ENCODE measurements at places on chromosomes 11 and 22.

DNA sequence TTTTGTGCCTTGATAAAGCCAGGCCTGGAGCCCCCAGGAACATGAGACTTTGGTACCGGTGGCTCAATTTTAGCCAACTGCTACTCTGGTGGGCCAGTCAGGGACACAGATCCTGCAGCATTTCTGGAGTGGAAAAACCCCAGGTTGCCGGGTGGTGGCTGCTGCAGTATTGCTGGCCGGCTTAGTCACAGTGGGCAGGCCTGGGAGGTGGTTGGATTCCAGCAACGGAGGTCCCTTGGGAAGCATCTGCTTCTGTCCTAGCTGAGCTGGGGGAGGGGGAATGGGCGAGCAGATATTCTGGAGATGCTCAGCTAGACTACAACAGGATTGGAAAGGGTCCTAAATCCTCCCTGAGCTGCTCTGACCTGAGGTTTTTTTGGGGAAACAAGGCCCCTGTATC is 31.6 kb upstream of the ACCSL start:
- no peak for DNase-seq

GRCh38 chr11:36622431-36623136 is 24.5 kb upstream of the RAG2 start:
- DNase-seq, result no peak

DNA sequence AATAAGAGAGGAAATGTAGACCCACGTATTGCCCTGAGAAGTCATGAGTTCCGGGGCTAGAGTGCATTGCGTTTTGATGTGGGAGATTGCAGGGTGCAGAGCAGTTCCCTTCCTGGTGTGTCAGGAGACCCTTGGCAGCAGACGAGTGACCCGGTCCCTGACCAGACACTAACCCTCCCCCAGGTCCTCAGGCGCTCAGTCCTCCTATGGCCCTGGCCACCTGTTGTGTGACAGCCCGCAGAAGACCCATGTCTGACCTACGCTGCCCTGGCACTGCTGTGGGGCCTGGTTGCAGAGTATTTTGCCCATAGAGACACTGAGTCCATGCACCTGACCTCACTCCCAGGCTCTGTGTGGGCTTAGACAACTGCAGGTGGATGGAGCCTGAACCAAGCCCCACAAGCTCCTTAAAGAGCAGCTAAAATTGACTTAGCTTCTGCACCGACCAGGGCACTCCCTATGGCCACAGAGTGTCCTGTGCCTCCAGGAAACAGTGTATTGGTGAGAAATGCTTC is 833.8 kb downstream of the TBC1D22A start:
- DNase-seq, result no peak

DNA sequence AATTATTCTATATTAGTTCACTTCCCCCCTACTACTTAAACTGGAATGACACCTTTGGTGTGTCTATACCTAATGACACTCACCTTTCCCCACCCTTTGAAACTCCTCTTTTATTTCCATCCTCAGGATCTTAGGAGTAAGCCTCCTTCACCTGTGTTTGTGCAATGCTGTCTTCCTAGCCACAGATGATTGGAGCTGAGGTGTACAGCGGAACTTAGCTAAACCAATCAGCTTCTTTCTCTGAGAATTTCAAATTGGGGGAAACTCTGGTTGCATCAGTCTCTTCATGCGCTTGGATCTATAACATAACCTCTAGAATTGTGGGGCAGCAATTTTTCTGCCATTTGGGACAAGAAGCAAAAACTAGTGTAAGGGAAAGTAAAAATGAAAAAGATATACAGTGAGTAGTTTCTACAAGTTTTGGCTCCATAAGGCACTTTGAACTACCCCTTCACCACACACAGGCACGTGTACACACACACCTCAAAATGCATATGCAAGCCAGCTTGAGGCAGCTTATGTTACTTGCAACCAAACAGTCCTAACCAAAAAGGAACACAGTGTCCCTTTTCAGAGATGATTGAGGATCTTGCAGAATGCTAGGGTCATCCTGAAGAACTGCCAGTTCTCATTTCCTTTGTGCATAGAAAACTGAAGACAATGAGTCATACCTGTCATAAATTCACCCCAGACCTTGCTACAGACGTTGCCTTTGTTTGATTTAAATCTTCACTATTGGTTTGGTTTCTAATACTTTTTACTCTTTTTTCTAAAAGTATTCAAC is 36.0 kb upstream of the LDLRAD3 start:
- DNase-seq, result no peak

- DNase-seq, result no peak
Measured at GRCh38 chr11:16781936-16782919, 43.8 kb downstream of the C11orf58 start.

DNA sequence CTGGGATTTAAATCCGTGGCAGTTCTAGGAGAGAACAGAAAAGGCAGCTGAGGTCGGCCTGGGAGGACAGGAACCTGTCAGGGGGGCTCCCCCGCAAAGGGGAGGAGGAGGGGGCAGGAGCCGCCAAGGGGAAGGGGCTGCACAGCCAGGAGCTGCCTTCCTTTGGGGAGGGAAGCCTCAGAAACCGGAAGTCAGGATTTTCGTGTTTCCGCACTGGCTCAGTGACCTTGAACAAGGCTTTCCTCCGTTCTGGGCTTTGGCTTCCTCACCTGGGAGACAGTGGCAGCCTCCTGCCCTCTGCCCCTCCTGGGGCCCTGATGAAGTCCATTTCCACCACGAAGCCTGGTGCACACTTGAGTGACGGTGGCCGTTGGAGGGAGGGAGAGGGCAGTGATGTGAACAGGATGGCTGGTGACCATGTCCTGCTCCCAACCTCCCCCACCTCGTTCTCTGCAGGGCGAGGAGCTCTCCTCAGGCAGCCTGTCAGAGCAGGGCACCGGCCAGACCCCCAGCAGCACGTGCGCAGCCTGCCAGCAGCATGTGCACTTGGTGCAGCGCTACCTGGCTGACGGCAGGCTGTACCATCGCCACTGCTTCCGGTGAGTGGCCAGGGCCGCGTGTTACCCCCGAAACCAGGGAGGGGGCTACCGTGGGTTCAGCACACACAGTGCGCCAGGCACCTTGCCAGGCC is 12.6 kb downstream of the MICALL1 start:
- DNase-seq, result no peak

DNA sequence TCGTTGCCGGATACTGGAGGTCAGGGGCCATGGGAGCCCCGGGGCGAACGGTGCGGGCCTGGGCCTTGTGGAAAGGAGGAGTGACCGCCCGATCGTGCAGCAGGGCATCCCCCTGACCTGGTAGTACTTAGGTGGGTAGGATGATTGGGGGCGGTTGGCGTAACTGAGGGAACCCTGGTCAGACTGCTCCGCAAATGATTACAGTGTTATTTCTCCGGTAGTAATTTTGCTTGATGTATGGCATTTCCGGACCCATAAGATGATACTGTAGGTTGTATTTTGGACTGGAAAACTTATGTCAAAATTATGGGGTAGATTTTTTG is 762 bp downstream of the MTMR3 start:
- no peak for DNase-seq

- DNase-seq, result peak; percentile 15
Measured at GRCh38 chr11:118841469-118842242, 42.0 kb upstream of the CXCR5 start.

GRCh38 chr22:20116376-20116950 is 559 bp downstream of the RANBP1 start:
- no peak for DNase-seq

GRCh38 chr11:22624742-22625447 is 728 bp downstream of the FANCF start:
- DNase-seq, result peak; percentile 54

- DNase-seq, result no peak
Measured at GRCh38 chr11:82899186-82899820, 927 bp downstream of the PRCP start.

- DNase-seq, result peak; percentile 80
Measured at GRCh38 chr11:69642913-69643632, 2.1 kb downstream of the CCND1 start.

GRCh38 chr22:24728790-24729637 is 45.5 kb downstream of the PIWIL3 start:
- no peak for DNase-seq

GRCh38 chr11:11782532-11783110 is 59.2 kb upstream of the USP47 start:
- DNase-seq, result no peak

GRCh38 chr11:80524349-80524748 is 1083.5 kb upstream of the TENM4 start:
- DNase-seq, result no peak

DNA sequence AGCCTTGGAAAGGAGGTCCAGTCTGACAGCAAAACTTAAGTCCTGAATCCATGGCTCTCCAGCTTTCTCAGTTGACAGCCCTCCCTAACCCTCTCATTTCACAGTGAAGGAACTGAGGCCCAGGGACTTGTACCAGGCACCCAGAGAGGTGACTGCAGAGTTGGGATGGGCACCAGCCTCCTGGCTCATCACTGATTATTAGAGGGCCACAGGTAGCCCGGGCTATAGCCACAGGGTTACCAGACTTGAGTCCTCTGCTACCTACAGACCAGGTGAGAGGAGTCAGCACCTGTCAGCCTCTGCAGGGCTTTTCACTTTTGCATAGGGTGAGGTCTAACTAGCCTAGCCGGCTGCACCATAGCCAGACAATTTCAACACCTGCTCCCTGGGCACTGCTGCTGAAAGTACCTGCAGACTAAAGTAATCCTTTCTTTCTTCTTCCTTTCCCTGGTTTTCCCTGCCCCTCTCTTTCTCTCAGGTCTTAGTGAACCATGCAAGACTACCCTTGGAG is 37.6 kb downstream of the SYT13 start:
- DNase-seq, result no peak

DNA sequence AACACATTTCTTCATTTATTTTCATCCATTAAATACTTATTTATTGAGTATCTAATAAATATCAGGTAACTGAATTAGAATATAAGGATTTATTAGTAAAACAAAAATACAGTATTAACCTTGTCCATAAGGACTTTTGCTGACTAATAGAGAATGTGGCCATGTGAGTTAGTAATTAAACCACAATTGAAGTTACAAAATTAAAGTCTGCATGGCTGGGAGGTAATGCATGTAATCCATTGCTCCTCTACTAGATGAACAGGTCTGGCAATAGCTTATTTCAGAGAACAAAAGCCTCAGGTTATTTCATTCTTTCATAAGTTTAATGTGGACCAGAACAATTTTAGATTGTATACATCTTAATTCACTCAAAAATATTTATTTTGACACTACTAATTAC is 9.9 kb upstream of the CARD18 start:
- DNase-seq, result no peak

GRCh38 chr22:39309364-39309861 is 10.0 kb downstream of the RPL3 start:
- no peak for DNase-seq

DNA sequence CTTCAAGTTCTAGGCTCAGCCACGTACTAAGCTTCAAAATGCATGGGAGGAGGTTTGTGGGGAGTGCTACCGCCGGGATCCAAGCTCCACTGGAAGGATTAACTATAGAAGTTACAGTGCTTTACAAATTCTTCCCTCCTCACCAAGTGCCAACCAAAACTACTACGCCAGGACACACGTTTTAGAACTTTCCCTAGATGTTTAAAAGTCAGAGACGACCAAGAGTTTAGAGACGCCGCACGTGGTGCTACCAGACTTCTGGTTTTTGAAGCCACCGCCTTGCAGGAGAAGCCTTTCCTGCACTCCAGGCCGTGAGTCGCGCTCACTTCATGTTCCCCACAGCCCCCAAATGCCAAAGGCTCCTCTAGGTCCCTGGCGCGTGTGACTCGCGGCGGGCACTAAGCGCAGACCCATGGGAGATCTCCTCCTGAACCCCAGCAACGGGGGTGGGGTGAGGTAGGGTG is 734 bp downstream of the SNU13 start:
- DNase-seq, result no peak

DNA sequence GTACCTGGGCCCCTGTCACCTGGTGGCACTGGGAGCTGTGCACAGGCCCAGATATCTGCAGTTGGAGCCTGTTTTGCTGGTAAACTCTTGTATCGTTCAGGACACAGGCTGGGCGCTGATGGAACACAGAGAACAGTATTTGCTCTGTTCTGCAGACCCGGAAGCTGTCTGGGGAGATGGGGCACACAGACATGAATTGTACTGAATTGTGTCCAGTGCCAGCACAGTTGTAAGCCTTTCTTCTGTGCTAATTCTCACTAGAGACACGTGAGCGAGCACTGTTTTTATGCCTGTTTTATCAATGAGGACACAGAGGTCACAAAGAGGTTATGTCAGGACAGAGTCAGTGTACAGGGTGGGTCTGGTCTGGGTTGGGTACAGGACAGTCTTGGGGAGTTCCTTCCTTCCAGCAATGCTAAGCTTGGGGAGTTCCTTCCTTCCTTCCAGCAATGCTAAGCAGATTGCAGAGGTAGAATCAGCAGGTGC is 24.4 kb upstream of the ACR start:
- DNase-seq, result no peak

- no peak for DNase-seq
Measured at GRCh38 chr11:125069008-125069407, 5.9 kb downstream of the SLC37A2 start.

DNA sequence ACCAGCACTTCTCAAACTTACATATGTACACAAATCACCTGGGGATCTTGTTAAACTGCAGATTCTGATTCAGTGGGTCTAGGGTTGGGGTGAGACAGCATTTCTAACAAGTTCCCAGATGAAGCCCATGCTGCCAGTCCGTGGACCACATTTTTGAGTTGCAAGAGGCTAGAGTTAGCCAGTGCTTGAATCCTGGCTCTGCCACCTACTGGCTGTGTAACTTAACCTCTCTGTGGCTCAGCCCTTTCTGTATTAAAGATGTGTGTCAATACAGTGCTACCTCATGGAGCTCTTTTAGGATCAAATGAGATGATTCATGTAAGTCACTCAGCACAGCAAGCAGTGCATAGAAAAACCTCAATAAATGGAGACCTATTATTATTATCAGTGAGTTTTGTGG is 90.2 kb upstream of the ISX start:
- no peak for DNase-seq

Data from stimulated activated CD4-positive, alpha-beta T cell treated with anti-CD3 and anti-CD28 coated beads, Interleukin-4, amount 100 ng/mL, for 4 hours (primary cell).